ENCODE measurements at places on chromosomes 4 and X.

DNA sequence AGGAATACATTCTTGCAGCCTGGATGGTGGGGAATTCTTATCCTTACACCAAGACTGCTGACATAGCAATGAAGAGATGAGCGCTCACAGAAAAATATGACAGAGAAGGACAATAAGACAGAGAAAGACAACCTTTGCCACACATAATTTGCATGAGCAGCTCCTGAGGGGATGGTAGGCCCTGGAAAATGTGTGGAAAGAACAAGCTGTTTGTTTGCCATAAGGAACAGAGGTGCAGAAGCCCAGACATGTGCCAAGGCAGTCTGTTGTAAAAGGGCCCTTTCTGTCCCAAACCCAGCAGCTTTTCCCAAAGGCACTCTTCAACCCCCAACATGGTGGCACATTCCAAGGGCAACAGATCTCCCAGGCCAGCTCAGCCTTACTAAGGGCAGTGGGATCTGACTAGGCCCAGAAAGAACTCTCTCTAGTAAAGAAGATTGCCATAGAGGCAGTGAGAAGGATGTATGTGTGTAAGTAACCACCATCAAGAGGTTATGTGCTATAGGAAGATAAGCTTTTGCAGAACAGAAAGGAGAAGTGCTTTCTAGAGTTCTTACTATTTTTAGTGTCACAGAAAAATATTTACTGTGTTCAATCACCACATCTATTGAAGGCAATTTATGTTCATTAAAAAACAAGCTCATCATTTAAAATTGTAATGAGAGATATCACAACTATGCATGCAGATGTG lies 287.0 kb upstream of the RASGEF1B start:
- no peak for DNase-seq

GRCh38 chrX:21960569-21961541 lies 20.3 kb downstream of the SMS start:
- DNase-seq = no peak

DNA sequence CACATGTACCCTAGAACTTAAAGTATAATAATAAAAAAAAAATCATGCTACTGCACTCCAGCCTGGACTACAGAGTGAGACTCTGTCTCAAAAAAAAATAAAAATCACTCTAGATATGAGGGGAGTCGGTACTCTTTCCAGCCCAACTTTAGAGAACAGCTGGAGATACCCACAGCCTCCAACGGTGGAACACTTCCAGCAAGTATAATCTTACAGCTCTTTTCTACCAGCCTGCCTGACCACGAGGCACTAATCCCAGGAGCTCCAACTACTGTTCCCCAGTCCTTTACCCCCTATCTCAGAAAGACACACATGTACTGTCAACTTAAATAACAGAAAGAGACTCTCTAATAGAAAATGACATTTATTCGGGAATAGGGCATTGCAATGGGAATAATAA lies 46.8 kb downstream of the STEEP1 start:
- no peak for DNase-seq

DNA sequence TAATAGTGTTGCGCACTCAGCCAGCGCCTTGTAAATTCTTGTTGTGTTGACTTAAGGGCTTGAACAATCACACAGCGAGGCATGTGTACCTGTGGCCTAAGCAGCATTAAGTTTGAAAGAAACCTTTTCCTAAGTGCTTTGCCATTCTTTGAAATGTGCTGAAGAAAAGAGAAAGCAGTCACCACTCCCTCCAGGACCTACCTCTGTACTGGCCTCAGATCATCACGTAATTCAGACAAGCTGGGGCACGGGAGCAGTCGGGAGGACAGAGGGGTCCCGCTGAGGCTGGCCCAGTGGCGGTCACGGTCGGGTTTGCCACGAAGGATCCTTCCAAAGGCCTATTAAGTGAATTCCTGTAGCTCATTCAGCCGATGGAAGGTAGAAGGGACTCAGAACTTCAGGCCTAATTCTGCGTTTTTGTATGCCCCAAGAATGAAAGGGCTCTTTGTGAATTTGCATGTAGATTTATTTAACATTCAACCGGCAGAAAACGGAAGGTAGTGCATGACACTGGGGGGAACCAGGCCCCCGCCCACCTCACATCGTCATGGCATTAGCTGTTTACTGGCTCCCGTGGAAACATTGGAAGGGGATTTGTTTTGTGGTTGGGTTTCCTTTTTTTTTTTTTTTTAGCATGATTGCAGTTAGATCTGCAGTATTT lies 106.3 kb downstream of the TRAPPC11 start:
- DNase-seq = no peak

DNA sequence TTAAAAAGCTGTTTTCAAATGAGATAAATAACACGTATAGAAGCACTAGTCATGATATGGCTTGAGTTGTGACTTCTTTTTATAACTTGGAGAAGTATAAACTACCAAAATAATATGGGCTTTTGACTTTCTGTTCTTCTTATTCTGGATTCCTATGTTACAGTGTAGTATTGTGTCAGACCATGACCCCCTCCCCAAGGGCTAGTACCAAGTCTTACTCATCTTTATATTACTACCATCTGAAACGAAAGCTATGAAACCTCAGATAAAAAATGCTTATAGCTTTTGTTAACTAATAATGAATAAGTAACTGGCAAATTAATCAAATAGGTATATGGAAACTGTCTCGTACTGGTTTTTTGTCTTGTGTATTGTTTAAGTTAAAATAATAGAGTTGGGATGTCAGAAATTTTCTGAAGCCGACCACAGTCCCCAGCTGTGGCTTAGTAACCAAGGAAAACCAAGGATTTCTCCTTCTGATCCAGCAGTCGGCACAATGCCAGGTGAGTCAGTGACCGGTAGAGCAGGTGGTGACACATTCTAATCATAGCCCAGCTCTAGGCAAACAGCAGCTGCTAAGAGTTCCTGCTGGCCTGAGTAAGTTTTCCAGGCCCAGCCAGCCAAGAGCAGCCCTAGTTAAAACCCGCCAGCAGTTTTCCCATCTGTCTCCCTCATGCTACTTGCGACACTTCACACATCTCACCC lies 163.3 kb upstream of the PRDX4 start:
- DNase-seq = no peak
